ENCODE measurements at places on chromosomes 16 and 17. TPM values are rescaled to one million over a fixed set of nuclear protein-coding genes. Genes with fewer than 3 reads are reported as not detected.

DNA sequence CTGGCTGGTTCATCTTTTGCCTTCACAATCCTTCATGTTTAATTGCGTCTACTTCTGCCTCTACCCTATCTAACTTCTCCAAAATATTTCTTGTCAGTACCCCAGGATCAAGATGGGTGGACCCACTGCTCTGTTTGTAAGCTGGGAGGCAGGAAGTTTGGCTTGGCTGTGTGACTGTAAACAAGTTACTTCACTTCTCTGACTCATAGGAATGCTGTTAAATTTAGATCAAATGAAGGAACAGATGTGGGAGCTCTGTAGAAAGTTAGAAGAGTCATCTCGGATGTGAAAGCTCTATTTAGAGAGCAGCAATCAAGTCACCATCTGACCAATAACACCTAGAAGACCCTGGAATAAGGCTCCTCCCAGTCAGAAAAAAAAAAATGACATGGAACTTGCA lies 55.2 kb upstream of the MRTFB start:
- peak; percentile 49 for DNase-seq

GRCh38 chr16:5615868-5616642 lies 518.5 kb upstream of the EEF2KMT start:
- DNase-seq: peak; percentile 66

Gene CLEC19A
- not detected for total RNA-seq

Gene CCDC92B
- total RNA-seq: 0.13 TPM

- no peak for DNase-seq
Measured at GRCh38 chr17:72474719-72475477, 354.1 kb downstream of the SOX9 start.

Gene CDK5R1
- 1.4 TPM for total RNA-seq

DNA sequence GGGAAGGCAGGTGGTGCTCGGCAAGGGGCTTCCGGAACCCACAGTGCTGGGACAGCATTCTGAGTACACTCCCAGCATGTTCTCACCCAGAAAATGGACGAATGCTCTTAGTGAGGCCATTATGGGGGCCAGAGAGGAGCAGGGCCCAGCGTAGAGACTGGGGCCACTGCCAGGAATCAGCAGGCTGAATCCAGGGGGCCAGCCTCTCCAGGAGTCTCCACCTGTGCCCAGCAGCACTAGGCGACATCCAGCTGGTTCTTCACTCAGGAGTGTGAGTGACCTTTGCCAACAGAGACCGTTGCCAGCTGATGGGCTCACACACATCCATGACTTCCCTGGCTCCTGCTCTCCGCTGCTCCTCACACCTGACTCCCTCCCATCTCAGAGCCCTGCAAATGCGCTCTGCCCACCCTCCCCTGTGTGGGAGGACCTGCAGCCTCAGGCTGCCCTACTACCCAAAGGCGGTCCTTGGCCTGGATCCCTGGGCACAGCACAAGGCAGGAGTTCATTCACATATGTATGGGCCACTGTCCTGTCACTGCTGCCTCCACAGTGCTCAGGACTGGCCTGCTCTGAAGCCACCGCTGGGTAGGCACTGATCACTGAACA lies 5.1 kb downstream of the RHBDF1 start:
- DNase-seq: no peak

DNA sequence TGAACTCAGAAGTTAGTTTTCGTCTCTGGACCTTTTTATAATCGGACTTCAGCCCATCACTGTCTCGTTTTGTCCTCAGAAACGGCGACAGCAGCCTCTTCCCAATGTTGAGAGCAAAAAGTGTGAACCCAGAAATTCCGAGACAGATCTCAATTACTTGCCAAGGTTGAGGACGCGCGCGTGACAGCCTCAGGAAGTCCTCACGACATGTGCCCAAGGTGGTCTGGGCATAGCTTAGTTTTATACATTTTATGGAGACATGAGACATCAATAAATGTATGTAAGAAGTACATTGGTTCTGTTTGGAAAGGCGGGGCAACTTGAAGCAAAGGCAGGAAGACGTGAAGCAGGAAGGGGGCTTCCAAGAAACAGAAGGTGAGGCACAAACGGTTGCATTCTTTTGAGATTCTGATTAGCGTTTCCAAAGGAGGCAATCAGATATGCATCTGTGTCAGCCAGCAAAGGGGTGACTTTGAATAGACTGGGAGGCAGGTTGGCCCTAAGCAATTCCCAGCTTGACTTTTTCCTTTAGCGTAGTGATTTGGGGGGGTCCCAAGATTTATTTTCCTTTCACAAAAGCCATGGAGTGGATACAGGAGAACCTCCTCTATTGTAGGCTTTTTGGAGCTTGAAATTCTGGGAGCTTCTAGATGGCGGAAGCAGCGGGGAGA lies 583 bp upstream of the ZNF747 start:
- DNase-seq: peak; percentile 34

Gene NPIPB9
- total RNA-seq: 0.35 TPM

Gene QPRT
- 20.4 TPM for total RNA-seq

DNA sequence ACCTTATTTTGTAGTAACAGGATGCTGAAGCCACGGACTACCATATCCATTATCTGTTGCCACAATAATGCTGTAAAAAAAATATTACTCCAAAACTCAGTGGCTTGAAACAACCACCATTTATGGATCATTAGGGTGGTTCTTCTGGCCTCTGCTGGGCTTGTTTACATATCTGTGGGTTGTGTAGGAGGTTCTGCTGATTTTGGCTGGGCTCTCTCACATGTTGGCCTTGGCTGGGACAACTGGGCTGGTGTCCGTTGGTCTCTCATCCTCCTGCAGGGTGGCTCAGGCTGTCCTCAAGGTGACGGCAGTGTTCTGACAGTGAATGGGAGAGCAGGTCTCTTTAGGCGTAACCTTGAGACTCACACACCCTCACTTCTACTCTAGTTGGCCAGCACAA lies 76.0 kb downstream of the GPR139 start:
- no peak for DNase-seq

Gene KRTAP4-1
- not detected for total RNA-seq

DNA sequence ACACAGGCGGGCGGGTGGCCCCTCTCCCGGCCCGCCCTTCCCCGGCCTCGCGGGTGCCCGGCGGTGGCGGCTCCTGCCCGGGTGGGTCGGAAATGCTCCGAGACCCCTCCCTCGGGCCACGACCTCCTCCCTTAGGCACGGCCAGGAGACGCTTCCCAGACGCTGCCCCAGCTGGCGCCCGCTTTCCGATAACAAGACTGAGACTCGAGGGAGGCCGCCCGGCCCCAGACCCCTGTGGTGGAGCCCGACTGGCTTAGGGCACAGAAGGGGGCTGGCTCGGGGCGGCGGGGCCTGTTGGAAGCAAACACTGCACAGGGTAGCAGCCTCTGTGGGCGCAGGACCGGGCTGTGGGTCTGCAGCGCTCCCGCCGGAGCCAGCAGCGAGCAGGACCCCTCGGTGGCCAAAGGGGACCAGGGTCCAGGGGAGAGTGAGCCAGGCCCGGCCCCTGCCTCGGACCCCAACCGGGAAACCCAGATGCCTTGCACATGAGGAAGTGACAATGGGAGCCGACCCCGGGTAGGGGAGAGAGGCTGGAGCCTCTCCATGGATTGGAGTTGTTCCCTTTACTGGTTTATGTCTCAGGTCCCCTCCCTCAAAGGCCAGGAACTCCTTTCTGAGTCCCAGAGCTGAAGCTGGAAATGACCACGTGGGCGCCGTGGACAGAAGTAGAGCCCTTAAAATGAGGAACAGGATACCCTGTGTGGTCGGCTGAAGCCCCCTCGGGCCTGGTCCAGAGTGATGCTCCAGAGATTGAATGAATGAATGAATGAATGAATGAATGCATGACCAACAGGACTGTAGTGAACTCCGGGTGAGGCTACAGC lies 19.8 kb upstream of the ADCY7 start:
- peak; percentile 49 for DNase-seq
